ENCODE measurements at places on chromosomes 5 and 9. TPM values are rescaled to one million over a fixed set of nuclear protein-coding genes. Genes with fewer than 3 reads are reported as not detected.

The PDGFRB gene
- total RNA-seq: 5.4 TPM

The GHR gene
- total RNA-seq: 0.56 TPM

The ZNF169 gene
- 4.1 TPM for total RNA-seq

The UGT3A2 gene
- not detected for total RNA-seq

The NCS1 gene
- 66.9 TPM for total RNA-seq

The NNT gene
- 22.0 TPM for total RNA-seq

The IRX1 gene
- 1.1 TPM for total RNA-seq
